Non-pigmented ciliary epithelial cell (primary cell): ENCODE measurements at places on chromosomes 3 and 15.

DNA sequence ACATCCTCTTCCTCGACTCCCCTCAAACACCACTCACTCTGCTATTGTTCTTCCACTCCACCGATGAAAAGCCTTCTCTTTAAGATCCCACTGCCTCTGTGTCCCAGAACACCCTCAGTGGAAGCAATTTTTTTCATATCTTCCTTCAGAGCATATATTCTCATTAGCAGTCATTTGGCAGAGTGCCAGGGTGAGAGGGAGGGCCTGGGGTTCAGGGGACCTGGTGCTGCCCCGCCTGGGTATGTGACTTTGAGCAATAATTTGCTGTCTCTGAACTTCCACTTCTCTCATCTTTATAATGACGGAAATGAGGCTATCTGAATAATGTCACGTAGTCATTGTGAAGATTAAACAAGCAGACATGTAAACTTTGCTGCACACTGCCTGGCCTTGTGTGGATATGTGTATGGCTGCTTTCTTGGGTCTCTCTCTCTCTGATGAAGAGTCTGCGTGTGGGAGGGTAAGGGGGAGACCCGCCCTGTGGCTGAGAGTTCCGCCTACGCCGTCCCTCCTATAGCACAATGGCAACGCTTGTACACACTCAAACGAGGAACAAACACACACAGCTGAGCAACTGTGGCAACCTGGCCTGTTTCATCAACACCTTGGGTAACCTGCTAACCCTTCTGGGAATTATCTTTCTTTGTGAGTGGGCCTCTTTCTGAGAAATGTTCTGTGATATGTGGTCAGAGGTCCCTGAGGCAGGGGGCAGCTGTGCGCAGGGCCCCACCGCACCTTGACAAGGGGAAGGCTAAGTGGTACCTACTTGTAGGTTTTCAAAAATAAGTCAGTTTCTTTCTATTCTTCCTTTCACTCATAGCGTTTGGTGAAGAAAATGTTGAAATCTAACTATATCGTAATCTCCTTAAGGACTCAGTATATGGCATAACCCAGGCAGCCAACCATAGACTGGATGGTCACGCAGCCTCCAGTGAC lies 369.8 kb downstream of the SV2B start:
- no peak for DNase-seq

- DNase-seq: no peak
Observed at GRCh38 chr3:124201226-124201625, 209.3 kb upstream of the ROPN1 start.

DNA sequence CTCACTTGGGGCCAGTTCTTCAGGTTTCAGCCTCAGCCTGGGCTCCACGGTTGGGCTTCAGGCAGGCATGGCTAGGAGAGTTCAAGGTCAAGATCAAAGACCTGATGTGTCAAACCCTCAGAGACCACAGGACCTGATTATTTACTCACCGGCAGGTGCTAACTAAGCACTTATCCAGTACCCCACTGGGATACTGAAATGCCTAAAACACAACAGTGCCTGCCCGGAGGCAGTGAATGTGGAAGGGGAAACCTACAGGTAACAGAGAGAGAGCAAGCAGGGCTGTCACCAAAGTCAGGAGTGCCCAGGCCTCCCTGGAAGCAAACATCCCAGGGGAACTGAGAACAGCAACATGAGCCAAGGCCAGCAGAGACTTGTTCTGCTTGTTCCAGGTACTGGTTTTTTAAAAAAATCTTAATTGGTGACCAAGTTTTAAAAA lies 6.7 kb downstream of the IDH2 start:
- no peak for DNase-seq

DNA sequence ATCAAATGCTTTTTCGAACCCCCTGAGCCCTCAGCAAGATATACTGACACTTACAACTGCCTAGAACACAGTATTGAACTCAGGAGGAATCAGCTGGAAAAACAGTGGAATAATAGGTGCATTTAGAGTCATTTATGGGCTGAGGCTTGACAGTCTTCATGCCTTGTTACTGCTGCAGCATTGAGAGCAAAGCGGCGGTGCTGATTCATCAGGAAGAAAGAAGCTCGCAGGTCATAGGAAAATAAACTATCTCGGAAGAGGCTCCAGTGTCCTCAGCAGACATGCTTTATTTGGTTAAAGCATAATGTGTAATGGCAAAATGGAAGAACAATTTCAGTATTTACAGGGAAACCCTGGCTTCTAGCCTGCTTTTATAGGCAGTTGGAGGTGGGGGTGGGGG lies 30.1 kb upstream of the NEO1 start:
- DNase-seq: no peak

DNA sequence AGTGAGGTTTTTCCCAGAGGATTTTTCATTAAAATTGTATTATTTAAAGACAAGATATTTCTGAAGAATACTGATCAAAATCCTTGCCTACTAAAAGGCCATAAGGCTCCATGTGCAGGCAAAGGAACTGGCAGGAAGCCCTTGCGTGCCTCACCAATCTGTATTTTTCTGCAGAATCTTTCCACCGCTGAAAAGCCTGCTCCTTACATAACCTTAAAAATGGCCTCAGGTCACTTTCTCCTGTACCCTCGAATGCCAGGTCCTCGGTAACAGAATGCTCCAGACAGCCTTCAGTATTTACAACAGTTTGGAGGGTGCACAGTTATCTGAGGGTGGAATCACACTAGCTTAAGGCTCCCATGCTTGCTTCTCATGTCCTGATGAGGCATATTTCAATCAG lies 3.2 kb downstream of the MORC1 start:
- no peak for DNase-seq

- DNase-seq: no peak
Observed at GRCh38 chr3:184157206-184157605, 2.0 kb downstream of the DVL3 start.

GRCh38 chr15:53980021-53980420 lies 1.8 kb downstream of the UNC13C start:
- DNase-seq: no peak

GRCh38 chr3:71149959-71150954 lies 433.3 kb downstream of the FOXP1 start:
- DNase-seq: no peak

DNA sequence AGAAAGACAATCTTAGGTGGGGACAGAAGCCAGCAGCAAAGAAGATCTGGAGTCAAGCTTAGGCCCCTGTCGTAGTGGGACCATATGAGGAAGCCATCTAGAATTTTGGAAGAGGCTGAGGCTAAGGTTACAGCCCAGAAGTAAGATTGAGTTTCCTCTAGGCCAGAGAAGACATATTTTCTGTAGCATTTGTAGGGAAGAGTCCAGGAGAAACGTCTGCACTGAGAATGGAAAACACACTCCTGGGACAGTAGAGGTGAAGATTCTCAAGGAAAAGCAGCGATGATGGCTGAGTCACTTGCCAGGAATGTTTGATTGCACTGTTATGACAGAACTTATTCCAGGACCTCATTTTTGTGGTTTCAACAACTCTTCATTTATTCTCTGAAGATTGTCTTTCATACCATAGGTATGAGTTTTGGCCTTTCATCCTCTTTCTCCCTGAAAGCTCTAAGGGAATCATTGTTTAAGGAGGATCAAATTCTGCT lies 107.2 kb downstream of the GTPBP8 start:
- DNase-seq: peak; percentile 59

DNA sequence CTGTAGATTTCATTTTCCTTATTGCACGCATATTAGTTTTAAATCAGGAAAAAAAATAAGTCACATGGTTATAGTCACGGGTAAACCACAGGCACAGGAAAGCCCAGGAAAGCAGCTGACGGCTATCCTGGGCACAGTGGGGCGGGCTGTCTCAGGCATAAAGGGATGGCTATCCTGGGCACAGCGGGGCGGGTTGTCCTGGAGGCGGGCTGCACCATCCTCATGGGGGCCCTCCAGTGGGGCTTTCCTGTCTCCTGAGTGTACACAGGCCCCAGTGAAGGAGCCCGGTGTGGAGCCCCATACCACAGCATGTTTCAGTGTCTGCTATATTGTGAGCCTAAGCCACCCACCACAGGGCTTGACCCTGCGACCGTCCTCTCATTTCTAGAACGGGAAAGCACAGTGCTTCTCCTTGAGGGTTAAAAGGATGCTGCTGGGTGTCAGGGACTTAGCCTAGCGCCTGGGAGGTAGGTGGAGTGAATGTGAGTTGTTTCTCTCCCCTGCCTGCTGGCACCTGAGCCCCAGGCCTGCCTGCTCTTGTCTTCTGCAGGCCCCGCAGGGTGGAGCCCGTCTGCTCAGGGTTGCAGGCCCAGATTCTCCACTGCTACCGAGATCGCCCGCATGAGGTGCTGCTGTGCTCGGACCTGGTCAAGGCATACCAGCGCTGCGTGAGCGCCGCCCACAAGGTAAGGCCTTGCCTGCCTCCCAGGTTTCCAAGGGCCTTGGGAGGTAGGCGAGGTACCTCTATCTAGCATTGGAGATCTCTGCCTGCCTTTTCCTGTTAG lies 25.9 kb upstream of the PLXNA1 start:
- no peak for DNase-seq

DNA sequence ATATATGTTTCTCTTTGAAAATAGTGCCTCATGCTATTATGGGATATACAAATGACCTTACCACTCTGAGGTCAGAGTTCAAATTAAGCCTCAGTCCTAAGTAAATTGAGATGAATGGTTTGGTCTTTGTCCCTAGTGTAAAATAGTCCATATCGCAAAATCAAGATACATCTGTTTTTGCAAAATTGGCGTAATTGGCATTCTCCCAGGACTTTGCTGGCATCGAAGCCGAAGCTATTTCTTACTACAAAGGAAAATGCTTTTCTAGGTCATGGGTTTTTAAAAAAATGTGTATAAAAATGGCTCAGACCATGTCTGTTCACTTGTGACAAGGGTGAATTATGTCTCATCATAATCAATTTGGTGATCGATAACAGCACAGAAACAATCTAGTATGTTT lies 25.9 kb downstream of the ROBO2 start:
- no peak for DNase-seq

DNA sequence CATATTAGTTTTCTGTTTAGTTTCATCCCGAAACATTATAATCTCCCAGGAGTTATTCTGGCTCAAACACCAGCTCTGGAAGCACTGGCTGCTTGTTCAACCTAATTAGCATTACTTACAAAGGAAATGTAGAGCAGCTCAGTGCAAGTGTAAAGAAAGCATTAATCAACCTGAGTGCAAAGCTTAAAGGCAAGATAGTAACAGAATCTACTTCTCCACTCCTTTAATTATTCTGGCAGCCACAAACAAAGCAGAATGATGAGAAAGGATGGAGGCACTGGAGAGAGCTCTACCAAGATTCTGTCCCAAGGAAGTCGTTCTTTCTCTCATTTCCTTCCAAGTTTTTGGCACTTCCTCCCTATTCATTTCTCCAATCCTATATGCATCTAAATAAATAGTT lies 1384.0 kb downstream of the ZPLD1 start:
- DNase-seq: no peak

DNA sequence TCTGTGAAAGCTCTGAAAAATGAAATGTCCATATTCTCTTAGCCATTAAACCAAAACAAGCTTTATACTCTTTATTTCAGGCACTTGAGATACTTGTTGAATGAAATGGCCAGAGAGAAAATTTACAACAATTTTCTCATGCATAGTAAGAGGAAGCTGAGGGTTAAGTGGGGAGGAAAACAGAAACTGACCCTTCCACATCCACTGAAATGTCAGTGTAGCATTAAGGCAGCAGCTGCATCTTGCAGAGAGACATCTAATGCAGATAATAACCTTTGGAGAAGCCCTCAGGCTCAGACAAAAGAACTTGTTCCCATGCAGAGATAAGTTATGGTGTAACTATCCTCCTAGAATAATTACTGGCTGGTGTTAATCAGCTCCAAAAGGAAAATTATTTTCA lies 34.0 kb downstream of the ZDHHC23 start:
- DNase-seq: no peak

DNA sequence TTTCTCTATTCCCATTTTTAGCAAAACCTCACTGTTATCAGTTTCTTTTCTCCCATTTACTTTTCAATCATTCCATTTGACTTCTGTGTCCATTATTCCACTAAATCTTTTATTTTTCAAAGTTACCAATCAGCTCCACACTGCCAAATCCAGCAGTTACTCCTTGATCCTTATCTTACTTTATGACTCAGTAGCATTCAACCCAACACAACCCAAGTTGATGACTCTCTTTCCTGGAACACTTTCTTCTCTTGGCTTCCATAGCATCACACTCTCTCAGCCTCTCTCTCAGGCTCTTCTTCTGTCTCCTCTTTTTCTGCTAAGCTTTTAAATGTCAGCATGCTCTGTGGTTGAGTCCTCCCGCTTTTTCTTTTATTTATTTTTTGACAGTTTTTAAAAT lies 36.3 kb downstream of the RASGRP1 start:
- DNase-seq: no peak

DNA sequence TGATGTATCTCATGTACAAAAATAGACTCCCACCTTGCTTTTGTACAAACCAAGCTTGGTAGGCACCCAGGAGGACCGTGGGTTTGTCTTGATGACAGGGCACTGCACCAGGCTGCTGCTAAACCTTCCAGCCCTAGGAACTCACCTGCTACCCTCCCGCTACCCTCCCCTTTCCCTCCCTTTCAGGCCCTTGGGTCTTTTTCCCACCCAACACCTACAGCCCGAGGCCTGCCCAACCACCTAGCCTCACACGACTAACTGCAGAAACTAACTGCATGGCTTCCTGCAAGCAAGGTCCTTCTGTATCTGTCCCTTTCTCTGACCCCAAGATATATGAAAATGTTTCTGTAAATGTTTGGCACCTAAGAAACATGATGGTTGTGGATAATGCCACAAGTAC lies 11.1 kb downstream of the PPM1M start:
- DNase-seq: no peak

GRCh38 chr3:120640231-120640630 lies 41.8 kb downstream of the HGD start:
- DNase-seq: no peak

GRCh38 chr3:13710251-13710650 lies 161.3 kb downstream of the FBLN2 start:
- no peak for DNase-seq

DNA sequence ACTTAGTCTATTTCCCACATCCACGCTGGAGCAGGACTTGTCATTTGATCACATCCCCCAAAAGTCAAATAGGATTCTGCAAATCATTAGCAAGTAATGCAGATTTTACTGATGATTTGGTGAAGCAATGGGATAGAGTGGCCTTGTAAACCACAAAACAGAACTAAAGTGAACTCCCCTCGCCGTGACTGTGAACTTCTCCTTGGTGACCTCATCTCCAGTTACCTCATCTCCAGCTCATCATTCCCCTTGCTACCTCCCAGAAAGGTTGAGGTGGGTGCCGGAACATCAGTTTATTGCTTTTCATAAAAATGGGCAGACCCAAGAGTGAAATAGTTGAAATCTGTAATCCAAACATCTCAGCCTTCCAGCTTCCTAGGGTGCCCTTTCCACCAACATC lies 36.7 kb upstream of the ADPGK start:
- no peak for DNase-seq

DNA sequence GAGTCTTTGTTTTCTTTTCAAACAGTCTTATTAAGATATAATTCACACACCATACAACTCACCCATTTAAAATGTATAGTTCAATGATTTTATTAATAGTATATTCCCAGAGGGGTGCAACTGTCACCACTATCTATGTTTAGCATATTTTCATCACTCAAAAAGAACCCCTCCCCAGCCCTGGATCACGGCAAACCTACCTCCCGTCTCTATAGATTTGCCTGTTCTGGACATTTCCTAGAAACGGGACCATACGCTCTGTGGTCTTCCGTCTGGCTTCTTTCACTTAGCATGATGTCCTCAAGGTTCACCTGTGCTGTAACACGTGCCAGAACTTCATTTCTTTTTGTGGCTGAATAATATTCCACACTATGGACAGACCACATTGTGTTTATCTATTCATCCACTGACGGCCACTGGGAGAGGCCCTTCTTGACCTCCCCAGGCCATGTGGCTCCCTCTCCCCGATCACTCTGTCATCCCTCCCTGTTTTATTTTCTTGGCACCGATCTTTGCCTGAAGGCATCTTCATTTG lies 56.4 kb downstream of the IQSEC1 start:
- no peak for DNase-seq
